ENCODE measurements at places on chromosomes 1 and 21.

- DNase-seq, result no peak
These were observed 29.1 kb upstream of the RGS8 start for GRCh38 chr1:182713492-182713891.

DNA sequence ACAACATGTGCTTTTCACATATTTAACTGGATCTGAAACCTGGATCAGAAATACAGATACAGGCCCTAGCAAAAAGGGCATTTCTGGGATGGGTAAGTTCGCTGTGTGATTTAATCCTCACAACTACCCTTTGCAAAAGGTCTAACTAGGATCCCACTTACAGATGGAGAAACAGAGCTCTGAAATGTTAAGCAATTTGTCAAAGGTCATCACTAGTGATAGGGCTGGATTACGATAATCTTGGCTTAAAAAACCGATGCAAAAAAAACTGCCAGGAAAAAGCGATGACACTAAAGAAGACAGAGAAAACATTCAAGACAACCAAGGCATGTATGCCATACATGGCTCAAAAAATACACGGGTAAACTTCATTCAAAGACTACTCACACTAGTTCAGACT, 29.9 kb downstream of the AHCTF1 start:
- DNase-seq, result no peak

DNA sequence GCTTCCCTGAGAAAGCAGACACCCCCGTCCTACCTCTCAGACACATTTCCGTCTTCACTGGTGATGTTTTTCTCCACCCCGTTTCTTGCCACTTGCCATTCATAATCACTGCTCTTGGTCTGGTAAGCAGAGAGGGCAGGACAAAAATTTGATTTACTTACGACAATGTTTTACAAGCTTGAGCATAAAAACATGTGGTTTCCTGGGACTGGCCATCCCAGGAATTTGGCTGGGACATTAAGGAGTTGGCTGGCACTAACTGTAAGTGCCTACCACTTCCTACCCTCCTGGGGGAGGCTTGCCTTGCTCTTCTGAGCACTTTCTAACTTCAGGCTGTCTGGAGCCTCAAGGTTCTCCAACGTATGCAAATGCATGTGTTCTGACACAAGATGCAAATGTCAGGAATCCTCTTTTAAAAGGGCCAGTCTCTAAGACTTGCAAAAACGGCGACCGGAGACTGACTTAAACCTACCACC, 24.2 kb downstream of the ZBTB18 start:
- DNase-seq, result no peak

DNA sequence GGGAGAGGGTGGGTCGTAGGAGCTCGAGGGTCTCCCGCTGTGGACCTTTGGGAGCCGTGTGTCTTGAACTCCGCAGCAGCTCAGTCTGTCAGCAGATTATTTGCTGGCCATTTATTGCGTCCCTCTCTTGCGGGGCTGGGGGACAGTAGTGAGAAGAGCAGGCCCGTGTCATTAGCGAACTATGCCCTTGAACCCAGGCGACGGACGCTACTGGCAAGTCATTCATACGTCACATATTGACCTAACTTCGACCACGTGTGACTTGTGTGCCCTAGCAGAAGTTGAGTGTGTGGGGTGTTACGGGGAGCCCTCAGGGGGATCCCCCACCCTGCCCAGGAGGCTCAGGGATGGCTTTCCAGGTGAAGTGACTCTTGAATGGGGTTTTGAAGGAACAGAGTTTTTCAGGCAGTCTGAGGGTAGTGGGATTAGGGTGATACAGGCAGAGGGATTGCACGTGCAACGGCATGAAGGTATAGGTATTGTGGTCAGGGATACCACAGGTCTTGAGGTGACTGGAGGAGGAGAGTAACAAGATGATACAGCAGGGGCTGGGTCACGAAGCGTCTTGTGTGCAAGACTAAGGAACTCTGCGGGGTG, 13.0 kb downstream of the RCC1 start:
- no peak for DNase-seq

- DNase-seq, result no peak
These were observed 19.5 kb downstream of the XKR8 start for GRCh38 chr1:27979151-27979858.

- DNase-seq, result no peak
These were observed 50.2 kb upstream of the DNAH14 start for GRCh38 chr1:224879162-224879803.

DNA sequence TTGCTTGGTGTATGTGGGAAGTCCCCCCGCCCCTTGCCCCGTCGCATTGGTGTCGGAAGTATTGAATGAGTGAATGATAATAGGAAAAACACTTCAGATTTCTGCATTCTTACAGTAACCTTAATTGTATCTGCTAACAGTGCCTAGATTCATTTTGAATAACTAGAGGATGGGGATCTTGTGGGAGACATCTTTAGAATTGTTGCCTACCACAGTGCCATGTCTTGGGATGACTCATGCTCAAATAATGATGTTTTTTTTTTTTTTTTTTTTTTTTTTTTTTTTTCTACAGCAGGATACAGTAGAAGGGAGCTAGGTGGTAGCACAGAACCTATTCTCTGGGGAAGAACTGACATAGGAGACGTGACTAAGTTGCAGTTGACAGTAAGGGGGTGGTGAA, 237.9 kb downstream of the USP25 start:
- DNase-seq, result no peak

- no peak for DNase-seq
These were observed 1.0 kb downstream of the PER3 start for GRCh38 chr1:7785108-7785507.

DNA sequence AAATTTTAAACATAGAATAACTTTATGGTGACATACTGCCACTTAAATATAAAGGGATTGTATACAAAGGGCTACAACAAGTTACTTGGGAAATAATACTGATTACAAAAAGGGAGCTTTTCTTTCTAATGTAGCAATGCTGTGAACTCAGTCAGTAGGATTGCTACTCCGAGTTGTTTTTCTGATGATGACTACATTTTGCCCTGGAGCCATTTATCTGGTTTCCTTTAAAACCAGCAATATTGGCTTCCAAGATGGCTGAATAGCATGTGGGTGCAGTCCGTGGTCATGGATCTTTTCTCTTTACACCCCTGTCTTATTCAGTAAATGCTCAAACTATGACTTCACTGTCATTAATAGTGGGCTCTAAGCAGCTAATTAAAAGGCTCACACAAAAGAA, 92.6 kb upstream of the NEK7 start:
- DNase-seq, result no peak

DNA sequence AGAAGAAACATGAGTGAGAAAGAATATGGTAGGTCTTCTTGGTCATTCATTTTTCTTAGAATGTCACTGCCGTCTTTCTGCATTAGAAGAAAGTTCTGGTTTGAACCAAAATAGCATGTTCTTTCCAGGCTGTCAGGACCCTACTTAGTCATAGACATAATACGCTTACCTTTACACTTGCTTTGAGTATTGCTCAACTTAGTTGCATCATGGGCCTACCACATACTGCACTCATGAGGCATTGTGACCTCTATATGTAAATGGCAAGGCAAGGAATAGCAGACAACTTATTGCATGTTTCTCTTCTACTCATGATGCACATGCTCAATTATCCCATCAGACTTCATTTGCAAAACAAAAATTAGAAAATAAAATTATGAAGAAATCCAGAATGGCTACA, 415.0 kb downstream of the HLX start:
- no peak for DNase-seq

DNA sequence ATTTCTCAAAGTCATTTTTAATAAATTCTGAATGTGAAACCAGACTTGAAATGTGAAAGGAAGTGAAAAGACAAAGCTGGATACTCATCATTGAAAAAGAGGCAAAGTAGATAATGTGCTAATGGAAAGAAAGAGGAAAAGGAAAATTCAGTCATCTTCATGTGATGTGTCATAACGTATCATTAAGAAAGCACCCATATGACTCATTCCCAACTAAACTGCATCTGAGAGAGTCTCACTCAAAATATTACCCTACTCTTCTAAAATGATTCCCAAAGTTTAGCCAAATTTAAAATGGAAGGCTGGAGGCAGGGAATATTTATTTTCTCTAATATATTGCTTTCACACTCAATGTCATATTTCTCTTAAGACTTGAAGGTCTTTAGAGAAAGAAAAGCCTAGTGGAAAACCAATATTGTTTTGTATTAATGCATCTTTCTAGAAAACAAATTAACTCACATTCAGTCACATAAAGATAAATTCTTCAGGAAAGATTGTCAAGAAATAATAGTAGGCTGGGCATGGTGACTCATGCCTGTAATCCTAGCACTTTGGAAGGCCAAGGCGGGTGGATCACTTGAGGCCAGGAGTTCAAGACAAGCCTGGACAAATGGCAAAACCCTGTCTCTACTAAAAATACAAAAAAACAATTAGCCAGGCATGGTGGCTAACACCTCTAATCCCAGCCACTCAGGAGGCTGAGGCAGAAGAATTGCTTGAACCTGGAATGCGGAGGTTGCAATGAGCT, 129.9 kb downstream of the SLC30A10 start:
- DNase-seq, result no peak

GRCh38 chr1:94953107-94953506, 26.2 kb upstream of the CNN3 start:
- DNase-seq, result no peak

DNA sequence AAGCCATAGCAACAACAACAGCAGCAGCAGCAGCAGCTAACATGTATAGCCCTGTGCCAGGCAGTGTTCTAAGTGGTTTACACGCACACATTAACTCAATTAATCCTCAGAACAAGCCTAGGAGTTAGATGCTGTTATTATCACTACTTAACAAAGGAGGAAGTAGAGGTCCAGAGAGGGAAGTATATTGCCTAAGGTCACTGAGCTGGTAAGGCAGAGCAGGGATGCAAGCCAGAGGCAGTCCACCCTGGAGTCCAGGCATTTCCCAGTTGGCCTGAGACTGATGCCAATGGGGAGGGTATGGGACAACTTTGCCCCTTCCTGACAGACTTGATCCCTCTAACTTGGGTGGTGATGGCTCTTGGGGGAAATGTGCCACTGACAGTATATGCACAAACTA, 6.8 kb downstream of the CDC14A start:
- no peak for DNase-seq

- no peak for DNase-seq
These were observed 82.1 kb downstream of the OLFM3 start for GRCh38 chr1:101914473-101915242.

DNA sequence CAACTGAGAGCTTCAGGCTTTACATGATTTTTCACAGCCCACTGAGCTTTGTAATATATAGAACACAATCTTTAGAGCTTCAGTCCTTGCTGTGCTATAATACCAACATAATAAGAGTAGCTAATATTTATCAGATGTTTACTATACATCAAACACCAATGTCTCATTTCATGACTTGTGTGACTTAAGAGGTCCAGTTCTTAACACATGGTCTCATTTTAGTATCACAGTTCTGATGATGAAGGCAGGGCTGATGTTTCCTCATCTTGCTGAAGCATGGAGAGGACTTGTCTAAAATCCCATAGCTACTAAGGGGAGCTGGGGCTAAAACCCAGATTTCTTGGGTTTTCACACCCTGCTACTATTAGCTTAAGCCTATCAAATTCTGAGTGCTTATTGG, 5.5 kb downstream of the MTR start:
- DNase-seq, result no peak

DNA sequence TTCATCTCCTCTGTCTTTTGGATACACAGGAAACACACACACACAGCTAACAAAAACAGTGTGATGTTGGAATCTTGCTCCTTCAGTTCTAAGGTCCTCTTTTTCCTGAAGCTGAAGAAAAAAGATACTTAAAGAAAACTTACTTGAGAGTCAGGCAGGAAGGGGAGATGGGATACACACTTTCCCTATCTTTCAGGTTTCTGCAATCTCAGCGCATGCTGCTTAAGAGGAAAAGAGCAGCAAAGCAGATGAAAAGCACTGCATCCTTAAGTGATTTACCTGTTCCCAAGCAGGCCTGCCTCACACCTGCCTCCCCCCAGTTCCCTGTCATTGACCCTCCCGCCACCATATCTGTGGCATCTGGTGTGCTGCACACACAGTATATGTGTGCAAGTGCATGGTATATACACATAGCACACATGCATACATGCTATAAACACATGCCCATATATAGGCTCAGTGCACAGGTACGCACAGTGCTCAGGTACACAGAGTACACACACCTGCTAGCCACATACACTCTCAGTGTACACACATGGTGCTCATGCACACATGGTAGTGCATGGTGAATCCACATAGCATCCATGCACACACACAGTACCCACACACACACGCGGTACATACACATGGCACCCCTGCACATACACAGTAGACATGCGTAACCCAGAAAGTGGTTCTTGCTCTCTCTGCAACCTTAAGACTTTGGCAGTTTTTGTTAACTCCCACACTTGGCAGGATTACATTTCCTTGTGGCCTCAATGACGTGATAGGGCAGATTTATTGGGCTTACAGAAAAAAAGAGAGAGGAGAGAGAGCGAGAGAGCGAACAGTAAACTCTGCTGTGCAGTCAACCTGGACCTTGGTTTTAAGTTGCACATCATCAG, 166.9 kb downstream of the TOMM20 start:
- no peak for DNase-seq

DNA sequence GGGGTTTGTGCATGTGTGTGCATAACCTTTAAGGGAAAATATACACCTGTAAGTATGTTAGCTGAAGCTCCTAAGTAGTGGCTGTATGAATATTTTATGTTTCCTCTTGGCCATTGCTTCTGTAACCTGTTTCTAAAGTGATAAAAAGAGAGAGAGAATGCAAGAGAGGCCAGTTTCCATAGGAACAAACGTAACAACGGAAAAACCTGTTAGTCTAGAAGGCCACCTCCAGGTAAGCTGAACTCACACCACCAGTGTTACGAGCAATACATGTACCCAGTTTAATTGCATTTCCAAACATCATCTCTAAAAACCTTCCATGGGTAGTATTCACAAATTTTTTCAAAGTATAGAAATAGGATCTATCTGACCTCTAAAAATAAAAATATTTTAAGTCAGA, 63.1 kb downstream of the PLPPR4 start:
- DNase-seq, result no peak

DNA sequence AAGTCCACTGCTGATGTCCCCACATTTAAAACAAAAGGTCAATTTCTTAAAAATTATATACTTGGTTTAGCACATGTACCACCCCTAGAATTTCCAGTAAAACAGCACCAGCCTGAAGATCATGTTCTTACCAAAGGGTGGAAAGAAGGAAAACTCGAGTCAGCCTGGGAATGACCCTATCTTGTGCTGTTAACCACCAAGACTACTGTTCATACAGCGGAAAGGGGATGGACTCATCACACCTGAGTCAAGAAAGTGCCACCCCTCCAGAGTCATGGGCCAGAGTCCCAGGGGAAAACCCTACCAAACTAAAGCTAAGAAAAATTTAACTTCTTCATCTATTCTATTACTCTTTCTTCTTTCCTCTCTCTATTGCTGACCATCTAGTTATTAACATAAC, 113.6 kb upstream of the PPM1J start:
- DNase-seq, result no peak

DNA sequence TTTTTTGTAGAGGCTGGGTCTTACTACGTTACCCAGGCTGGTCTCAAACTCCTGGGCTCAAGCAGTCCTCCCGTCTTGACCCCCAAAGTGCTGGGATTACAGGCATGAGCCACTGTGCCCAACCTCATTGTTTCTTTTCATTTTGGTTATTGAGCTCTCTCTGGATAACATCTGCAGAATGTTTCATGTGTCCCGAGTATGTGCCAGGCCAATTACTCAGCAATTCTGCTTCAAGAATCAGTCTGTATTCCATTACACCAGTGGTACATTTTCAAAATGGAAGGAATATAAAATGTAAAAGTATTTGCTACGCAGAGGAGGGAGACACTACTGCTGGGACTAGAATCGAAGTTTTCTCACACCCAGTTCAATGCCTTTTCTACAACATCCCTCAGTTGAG, 1.7 kb upstream of the ELOA start:
- DNase-seq, result no peak

All from SHP77 (cell line).